Activated CD8-positive, alpha-beta memory T cell treated with anti-CD3 and anti-CD28 coated beads, Interleukin-2, amount 10 ng/mL, durations not matched to agents 7 days and 5 days (primary cell): ENCODE measurements at places on chromosomes 5 and 9.
A peak's percentile ranks its signal among the peaks of the same experiment; 100 is the strongest.

DNA sequence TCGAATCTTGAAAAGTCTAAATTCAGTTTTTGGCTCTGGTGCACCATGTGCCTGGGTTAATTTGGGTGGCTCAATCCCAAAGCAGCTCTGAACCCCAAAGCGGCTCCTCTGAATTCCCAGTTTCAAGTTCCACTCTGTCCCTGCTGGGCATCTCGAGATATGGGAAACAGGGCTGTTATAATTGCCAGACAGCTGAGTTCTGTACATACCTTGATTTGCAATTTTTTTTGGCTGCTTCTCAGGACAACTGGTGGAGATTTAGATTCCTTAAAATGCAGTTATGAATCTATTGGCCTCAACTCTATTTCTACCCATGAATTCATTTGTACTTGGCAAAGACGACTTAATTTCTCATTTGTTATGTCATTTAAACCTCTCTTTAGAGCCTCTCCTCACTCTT, 808.5 kb downstream of the TLE4 start:
- DNase-seq: no peak

- no peak for DNase-seq
These were observed 42.7 kb downstream of the LRRC70 start for GRCh38 chr5:62621280-62621679.

DNA sequence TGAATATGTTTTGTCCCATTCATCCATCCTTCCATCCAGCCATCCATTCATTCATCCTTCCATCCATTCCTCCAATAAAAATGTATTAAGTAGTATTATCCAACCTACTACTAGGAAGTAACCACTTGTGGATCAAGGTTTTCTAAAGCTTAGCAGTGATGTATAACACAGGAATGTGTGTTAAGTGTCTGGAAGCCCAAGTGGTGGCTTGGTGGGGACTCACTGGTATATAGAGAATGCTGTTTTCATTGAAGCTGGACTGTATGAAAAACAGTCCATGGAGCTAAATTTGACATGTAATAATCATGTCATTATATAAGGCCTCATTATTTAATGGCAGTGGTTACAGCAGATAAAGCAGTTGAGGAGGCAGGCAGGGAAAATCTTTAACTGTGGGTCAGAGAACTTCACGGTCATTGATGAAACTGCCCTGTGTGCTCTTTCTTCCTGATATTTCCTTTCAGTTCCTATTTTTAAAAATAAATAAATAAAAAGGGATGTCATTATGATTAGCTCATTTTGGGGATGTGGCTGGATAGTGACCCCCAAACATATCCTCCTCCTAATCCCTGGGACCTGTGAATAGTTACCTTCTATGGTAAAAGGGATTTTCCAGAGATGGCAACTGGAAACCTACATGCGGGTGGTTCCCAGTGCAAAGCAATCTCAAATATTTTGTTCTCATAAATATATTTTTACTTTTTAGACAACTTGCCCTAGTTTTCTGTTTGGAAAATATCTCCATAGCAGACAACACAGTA, 82.3 kb downstream of the DAPK1 start:
- DNase-seq: no peak

- DNase-seq: no peak
These were observed 158.1 kb downstream of the LPAR1 start for GRCh38 chr9:110880189-110880588.

- no peak for DNase-seq
These were observed at the start of gene SLC45A2 for GRCh38 chr5:33984671-33985124. TSS of gene SLC45A2 (minus strand) at chr5:33984693. CDS start at chr5:33984583, 110 bp downstream.

- no peak for DNase-seq
These were observed 292.4 kb downstream of the CD180 start for GRCh38 chr5:66904189-66904588.

GRCh38 chr5:96652769-96653454, 9.3 kb upstream of the CAST start:
- no peak for DNase-seq

DNA sequence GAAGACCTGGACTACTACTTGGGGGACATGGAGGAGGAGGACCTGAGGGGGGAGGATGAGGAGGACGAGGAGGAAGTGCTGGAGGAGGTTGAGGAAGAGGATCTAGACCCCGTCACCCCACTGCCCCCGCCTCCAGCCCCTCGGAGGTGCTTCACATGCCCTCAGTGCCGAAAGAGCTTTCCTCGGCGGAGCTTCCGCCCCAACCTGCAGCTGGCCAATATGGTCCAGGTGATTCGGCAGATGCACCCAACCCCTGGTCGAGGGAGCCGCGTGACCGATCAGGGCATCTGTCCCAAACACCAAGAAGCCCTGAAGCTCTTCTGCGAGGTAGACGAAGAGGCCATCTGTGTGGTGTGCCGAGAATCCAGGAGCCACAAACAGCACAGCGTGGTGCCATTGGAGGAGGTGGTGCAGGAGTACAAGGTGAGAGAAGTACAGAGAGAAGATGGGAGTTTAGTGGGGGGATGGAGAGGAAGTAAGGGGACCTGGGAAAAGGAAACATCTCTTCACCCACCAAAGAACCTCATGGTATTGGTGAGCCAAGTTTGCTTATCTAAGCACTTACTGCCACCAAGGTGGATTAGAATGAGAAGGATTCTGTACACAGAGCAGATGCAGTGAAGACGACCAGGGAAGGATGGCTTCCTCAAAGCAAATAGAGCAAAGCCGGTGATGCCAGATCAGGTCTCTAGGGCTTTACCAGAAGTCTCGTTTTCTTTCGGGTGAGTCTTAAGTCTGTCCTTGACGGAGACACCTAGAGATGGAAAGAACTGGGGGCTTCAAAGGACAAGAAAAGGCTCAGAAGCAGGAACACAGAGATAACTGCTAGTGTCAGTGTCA, 1.5 kb downstream of the TRIM41 start:
- DNase-seq: peak; percentile 73

GRCh38 chr9:93983875-93984274, 28.7 kb upstream of the BARX1 start:
- no peak for DNase-seq
